ENCODE measurements at places on chromosomes 2 and 18.

- DNase-seq = no peak
Measured at GRCh38 chr2:15684161-15685039, 92.7 kb downstream of the DDX1 start.

DNA sequence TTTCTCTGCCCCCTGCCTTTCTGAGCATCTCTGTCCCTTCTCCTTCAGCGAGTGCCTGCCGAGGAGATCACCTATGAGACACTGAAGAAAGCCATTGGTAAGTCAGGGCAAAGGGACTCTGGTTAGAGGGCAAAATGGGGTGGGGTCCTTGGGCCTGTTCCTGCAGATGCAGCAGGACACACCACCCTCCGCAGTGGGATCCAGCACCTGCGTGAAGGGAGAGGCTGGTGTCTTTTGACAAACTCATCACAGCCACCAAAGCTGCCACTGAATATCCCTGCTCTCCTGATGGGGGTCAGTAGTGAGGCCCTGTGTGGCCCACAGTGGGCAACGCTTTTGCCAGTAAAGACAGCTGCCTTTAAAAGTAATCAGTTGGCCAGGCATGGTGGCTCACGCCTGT, 18.7 kb downstream of the POMC start:
- no peak for DNase-seq

GRCh38 chr2:42951263-42951938, 159.0 kb upstream of the HAAO start:
- no peak for DNase-seq

GRCh38 chr2:5867056-5867455, 174.9 kb downstream of the SOX11 start:
- DNase-seq = no peak

- DNase-seq = no peak
Measured at GRCh38 chr2:159147690-159148089, 138.8 kb downstream of the WDSUB1 start.

GRCh38 chr2:164882276-164882675, 40.7 kb upstream of the COBLL1 start:
- no peak for DNase-seq

- DNase-seq = no peak
Measured at GRCh38 chr18:12751891-12752290, 49.0 kb downstream of the PSMG2 start.

DNA sequence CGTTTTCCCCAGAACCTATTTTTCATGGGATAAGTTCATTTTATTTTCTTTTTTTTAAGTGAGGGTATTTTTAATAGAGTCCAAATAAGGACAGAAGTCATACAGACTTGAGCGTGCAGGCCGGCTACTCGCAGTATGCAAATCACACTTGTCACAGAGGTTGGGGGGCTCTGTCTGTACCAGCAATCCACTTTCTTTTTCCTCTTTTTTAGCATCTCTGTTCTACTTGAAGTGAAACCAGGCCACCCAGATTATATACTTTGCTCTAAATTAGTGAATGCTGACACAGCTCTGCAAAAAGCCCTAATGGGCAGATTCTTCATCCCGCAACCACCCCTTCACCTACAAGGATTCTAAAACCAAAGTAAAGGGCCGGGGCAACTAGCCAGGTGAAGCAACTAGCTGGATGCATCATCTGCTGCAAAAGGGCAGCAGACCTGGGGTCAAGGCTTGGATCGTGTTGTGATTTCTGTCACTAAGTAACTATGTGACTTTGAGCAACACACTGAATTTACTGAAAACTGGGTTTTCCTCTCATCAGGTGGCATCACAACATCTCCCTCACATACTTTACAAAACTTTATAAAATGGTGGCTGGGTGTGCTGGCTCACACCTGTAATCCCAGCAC, 18.4 kb downstream of the KDSR start:
- DNase-seq = no peak

DNA sequence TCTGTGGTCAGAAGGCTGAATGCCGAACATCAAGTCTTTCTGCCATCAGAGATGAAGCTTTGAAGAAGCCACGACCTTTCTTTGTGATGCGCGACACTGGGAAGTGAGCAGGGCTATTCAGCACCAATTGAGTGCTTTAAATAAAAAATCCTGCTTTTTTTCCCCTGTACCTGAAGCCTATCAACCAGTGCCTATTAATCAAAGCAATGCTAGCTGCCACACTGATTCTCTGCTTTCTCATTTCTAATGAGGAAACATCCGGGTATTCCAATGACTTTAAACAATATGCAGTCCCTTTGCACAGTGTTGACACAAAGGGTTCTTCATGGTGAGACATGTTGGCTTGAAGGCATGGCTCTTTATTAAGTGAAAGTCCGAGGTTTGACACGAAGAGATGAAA, 88.0 kb downstream of the GALR1 start:
- no peak for DNase-seq

GRCh38 chr18:75915941-75916623, 488.6 kb upstream of the SMIM21 start:
- no peak for DNase-seq

- DNase-seq = no peak
Measured at GRCh38 chr2:129180124-129180716, 799.2 kb upstream of the RAB6C start.

All from activated T-helper 1 cell treated with anti-CD3 and anti-CD28 coated beads, Interleukin-2, amount 50 U/mL, for 16 hours (primary cell).